IPS DF 19.7 (cell line): ENCODE measurements at places on chromosomes 13 and 19.

- no peak for DNase-seq
Measured at GRCh38 chr13:88112526-88112925, 441.4 kb downstream of the SLITRK5 start.

DNA sequence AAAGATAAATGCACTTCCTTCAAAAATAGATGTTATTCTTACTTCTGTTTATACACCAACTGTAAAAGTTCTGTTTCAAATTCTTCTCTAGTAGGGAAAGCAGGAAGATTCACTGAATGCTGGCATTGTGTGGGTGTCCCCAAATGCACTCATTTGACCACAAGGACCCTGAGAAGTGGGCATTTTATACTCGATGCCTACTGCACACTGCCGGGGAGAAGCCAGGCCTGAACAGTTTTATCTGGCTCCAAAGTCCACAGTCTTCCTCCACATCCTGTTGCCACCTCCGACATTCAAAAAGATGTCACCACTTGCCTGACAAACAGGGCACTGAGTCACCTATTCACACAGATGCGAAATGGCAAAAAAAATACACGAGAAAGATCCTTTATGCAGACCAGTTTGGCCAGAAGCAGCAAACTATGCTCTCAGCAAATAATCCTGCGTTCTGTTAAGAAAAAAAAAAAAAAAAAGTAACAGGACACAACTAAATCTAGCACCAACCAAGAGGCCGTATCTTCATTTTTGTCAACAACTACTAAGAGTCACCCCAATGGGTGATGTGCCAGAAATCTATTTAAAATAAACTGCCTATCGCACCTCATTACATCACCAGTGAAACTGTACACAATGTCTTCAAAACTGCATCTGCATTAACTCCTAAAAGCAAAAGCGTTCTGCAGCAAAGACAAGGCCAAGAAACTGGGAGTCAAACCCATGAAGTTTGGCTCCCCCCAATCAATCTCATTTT lies 6.2 kb downstream of the ZC3H4 start:
- no peak for DNase-seq

DNA sequence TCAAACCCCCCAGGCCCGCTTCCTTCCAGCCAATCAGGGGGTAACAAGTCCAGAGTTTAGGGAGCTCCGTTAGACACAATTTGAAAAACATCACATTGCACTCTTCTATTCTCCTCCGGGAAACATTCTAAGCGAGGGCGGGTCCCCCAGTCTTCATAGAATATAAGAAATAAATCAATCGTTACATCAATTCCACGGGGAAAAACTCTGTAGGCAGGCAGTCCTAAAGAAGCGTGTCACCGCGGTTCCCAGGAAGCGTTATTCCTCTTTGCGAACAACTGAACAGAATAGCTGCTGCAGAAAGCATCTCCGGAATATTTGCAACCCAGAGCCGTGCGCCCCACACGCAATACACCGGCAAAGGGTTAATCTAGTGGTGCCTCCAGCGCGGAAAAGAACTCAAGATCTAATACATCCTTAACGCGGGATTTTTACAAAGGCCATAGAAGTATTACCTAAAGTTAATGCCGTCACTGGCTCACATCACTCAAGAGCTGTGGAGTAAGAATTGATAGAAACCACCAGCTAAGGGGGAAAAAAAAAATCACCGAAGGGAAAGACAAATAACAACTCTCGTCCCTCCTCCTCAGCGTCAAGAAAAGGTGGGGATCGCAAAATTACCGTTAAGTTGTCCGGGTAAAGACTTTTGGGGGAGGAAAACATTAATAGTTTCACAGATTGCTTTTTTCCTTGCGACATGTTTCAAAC lies 65.1 kb downstream of the KCNRG start:
- no peak for DNase-seq

DNA sequence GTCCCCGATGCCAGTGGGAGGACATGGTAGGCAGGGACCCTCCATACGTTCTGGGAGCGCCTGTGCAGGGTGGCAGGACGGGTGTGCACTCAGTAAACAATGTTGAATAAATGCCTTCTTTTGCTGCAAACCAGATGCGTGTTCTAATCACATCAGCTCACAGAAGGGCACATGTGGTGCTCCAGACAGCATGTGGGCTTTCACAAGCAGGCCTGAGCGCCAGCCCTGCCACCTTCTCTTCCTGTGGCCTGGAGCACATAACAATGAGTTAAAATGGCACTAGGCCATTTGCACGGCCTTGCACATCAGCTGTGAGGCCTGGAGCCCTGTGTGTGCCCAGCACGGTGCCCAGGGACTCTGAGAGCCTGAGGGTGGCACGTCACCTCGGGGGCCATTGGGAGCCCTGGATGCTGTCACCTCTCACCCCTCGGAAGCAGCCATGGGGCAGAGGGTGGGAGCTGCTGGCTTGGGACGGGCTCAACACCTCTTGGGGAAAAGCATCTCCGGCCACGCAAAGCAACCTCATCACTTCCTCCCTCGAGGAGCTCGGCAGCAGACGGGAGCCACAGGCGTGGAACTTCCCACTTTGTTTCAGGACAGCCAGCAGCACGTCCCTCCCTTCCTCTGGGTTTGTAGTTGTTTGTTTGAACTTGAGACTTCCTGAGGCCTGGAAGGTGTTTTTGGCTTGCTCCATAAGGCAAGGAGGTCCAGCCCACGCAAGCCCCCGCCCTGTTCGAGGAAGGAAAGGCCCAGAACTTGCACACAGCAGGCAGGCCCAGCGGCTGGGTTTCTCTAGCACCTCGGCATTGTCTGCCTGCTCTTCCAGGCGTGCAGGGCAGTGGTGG lies 9.8 kb downstream of the MCF2L start:
- DNase-seq, result no peak

DNA sequence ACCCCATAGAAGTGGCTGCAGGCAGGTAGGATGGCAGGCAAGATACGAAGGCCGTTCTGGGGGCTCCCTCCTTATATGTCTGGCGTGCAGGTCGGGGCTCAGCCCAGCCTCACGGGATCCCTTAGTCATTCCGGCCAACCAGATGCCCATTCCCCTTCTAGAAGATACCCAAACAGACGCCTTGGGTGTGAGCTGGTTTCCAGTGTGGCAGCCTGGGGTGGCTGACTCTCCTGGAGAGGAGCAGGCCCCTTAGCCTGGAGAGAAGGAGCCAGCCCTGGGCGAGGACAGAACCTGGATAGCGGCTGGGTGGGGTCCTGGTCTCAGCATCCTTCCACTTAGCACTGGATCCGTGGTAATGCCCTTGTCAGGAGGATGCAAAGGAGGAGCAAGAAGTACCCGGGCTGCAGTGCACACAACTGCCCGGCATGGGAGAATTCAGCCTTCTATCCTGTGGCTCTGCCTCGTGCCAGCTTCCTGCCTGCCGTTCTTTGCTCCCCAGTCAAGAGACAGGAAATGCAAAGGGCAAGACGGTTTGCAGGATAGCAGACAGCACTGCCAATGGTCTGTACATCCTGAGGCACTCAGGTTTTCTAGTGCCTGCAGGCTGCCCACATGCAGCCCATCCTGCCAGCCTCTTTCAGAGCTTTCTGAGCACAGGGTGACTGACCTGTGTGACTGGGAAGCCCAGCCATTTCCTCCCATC lies 56.7 kb upstream of the WASF3 start:
- DNase-seq, result no peak

- no peak for DNase-seq
Measured at GRCh38 chr13:43805681-43806128, 18.9 kb upstream of the ENOX1 start.

DNA sequence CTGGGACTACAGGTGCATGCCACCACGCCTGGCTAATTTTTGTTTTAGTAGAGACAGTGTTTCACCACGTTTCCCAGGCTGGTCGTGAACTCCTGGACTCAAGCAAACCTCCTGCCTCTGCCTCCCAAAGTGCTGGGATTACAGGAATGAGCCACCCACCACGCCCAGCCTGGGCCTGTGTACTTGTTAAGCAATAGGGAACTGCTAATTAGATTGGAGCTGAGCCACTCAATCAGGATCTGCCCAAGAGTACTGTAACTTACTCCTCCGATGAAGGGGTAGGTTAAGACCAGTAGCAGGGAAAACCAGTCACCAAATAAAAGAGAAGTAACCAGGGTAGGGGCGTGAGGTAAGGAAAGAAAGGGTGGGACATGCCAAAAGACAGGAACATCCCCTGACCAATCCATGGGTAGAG lies 2.3 kb downstream of the DDX39A start:
- DNase-seq, result no peak

- DNase-seq, result no peak
Measured at GRCh38 chr13:107370015-107370785, 802.3 kb upstream of the ARGLU1 start.

- no peak for DNase-seq
Measured at GRCh38 chr13:24218977-24219376, 58.5 kb downstream of the SPATA13 start.

DNA sequence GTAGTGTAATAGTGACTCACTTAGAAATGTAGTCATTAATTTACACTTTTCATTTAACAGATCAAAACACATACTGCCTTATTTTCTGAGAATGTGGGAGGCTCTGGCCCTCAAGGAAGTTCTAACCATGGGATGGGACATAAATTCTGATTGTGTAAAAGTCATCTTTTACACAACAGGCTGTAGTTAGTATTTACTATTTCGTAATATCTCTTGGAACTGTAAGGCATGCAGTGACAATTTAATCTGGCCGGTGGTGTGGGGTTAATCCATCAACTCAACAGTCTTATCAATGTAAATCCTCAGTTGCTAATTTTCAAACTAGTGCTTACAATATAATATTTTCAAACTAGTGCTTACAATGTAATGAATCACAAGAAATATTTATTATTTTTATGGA lies 1599.2 kb downstream of the EFNB2 start:
- DNase-seq, result no peak

DNA sequence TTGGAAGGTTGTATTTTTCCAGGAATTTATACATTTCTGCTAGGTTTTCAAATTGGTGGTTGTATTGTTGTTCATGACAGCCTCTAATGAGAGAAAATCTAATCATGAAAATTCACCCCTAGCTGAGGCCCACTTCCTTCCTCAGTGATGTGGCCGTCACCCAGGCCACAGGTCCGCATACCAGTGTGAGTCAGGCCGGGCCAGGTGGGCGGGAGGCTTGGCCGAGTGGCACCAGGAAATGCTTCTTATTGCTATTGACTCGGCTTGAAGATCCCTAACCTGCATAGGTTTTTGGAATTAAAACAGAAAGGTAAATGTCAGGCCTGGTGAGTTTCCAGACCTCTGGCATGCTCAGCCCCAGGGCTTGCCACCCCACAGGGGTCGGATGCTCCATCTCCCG lies 88.7 kb downstream of the SCGB2B2 start:
- no peak for DNase-seq

DNA sequence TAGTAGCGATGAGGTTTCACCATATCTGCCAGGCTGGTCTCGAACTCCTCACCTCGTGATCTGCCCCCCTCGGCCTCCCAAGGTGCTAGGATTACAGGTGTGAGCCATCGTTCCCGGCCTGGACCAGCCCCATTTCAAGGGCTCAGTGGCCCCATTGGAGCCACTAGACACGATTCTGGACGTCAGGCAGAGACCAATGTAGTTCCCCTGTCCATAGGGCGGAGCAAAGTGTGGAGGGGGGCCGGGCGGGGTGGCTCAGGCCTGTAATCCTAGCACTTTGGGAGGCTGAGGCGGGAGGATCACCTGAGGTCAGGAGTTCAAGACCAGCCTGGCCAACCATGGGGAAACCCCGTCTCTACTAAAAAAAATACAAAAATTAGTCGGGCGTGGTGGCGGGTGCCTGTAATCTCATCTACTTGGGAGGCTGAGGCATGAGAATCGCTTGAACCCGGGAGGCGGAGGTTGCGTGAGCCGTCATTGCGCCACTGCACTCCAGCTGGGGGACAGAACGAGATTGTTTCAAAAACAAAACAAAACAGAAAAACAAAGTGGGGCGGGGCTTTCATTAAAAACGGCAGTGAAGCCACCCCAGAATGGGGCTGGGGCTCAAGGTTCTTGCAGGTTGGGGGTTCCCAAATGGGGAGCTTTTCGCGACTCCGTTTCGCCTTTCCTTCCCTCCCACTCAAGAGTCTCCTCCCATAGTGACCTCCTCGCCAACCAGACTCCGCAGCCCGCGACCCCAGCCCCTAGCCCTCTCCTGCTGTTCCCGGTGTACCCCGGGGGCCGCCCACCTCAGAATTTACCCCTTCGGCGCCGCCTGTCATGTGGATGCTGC lies 758 bp upstream of the TECR start:
- no peak for DNase-seq

DNA sequence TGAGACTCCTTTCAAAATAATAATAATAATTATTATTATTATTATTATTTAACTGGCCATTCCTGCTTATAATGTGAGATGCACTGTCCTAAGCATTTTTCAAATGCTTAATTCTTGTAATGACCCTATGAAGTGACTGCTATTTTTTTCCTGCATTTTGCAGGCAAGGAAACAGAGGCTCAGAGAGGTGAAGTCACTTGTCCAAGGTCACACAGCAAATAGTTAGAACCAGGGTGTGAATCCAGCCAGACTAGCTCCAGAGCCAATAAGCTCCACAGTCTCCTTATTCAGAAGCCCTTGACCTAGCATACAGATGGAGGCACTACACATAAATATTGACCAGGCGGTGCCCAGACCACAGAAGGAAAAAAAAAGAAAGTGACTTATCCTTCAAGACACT lies 77.5 kb upstream of the CACNA1A start:
- no peak for DNase-seq

DNA sequence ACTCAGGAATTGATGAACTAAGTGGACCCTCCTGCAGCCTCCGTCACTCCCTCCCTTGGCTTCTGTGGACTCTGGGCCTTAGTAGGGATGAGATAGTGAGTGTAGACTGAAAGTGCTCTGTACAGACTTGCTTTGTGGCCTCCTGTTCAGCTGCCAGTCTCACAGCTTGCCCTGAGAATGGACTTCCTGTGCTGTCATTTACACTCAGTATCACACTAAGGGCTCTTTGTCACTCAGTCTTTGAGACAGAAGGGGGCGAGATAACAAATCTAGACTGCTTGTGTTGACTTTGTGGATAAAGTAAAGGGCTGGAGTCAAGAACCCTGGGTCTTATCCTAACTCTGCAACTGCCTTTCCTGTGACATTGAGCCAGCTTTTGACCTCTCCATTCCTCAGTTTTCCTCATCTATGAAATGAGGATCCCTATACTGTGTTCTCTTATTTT lies 21.0 kb upstream of the SPRY2 start:
- no peak for DNase-seq

DNA sequence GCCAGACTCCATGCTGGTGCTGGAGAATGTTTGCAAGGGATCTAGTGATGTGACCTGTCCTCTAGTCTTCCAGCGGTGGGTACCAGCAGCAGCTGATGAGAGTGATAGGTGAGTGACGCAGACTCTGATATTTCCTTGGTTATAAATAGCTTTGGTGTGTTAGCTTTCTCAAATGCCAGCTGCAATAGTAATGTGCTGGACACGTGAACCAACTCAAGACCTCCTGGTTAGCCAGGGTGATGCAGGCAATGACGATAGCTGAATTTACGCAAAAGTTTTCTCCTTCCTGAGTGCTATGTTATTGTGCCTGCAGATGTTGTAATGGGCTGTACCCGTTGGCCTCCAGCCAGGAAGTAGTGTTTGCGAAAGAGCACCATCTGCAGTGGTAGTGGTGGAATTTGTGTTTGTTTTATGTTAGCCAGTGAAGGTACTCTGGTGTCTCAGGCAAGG lies 129.5 kb downstream of the CYSLTR2 start:
- DNase-seq, result no peak

DNA sequence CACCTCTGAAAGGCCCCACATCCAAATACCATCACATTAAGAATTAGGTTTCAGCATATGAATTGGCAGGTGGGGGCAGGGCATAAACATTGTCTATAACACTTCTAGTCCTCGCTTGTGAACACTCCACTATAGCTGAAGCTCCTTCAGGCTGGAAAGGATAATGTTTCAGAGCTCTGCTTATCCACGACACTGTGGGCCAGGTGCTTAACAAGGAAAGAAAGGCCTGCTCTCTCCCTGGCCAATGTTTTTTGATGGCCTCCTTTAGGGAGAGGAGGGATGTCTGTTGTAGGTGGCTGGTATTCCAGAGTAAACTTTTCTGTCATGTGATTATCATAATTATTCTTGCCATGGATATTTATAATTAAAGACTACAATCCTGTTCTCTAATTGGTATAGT lies 86.4 kb downstream of the CCNA1 start:
- no peak for DNase-seq
